ENCODE measurements at places on chromosomes 7 and 10.

GRCh38 chr7:148041156-148041555 is 549.4 kb upstream of the C7orf33 start:
- DNase-seq = no peak

DNA sequence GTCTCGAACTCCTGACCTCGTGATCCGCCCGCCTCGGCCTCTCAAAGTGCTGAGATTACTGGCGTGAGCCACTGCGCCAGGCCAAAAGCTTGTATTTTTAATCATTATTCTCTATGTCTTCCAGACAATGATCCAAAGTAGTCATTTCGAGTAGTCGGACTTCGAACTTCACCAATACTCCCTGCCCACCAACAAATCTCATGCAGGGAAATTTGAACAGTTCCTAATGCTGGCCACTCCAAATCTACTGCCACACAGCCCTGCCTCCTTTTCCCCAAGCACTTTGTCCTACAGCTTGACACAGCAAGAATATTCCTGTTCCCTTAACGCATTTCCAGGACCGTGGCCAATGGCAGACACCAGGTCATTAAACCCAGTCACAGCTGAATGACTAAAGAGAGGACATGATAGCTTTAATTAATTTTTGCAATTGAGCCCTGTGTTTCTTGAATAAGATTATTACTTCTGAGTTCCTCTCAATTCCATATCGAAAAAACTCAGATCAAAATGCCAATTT is 142.3 kb upstream of the NRP1 start:
- DNase-seq = no peak

- DNase-seq = no peak
Observed at GRCh38 chr10:20288060-20288459, 471.8 kb downstream of the PLXDC2 start.

DNA sequence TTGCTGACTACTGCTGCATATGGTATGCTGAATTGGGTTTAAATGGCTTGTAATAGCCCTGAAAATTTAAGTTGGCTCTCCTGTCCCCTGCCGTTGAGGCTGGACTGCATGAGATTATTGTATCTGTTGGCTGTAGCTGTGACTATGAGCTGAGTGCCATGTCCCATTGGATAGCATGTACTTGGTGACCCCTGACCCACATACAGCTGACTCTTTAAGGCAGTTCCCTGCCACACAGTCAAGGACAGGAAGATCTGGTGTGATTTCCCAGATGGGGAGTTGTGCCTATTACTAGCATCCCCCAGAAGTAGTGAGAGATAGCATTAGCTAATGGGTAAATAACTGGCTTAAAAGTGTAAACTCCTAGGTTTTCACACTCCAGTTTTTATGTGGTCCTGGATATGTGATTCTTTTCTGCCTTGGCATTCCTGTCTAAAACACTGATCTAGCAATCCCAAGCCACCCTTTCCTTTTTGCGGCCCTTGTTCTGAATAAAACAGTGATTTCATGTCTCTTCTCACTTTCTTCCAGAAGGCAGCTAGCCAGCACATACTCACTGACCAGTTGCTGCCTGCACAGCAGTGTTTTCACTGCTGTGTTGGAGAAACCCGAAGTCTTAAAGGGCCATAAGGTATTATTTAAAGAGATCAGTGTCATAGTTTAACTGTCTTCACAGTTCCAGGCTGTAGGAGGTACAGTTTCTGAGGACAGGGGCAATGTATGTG is 35.9 kb downstream of the LRRC4 start:
- DNase-seq = no peak

- no peak for DNase-seq
Observed at GRCh38 chr10:77533146-77533886, 104.3 kb downstream of the KCNMA1 start.

DNA sequence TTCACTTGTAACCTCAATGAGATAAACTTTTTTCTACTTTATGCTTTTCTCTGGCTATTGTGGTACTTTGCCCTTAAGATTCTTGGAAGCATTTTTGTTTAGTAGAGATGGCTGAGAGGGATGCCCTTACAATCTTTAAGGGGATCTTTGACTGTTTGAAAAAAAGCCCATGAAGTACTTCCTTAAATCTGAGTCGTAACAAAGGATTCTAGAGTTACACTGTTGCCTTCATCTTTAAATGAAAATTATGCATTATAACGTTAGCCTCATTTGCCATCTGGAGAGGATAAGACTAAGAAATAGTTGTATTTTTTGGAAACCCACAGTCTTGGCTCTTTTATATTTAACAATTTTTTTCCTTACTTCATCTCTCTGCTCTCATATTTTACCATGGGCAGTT is 37.8 kb upstream of the FZD1 start:
- DNase-seq = no peak

GRCh38 chr10:119737039-119737663 is 11.3 kb downstream of the INPP5F start:
- no peak for DNase-seq

GRCh38 chr7:7705318-7705717 is 13.1 kb downstream of the RPA3 start:
- DNase-seq = no peak

- no peak for DNase-seq
Observed at GRCh38 chr10:22752272-22752889, 38.0 kb upstream of the PIP4K2A start.

DNA sequence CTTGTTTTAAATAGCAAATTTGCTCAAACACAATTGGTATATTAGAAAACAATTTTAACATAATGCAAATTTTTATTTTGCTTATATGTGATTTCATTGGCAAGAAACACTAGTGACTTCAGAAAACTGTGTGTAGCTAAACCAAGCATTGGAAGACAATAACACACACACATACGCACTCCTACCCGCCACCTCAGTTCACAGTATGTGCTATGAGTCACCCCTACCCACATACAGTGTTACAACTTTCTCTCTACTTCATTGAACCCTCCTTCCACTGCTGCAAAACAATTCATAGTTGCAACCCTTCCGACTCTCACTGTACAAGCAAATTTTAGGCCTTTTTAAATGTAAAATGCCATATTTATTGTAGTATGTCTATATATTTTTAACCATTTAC is 119.9 kb upstream of the THSD7A start:
- DNase-seq = no peak

DNA sequence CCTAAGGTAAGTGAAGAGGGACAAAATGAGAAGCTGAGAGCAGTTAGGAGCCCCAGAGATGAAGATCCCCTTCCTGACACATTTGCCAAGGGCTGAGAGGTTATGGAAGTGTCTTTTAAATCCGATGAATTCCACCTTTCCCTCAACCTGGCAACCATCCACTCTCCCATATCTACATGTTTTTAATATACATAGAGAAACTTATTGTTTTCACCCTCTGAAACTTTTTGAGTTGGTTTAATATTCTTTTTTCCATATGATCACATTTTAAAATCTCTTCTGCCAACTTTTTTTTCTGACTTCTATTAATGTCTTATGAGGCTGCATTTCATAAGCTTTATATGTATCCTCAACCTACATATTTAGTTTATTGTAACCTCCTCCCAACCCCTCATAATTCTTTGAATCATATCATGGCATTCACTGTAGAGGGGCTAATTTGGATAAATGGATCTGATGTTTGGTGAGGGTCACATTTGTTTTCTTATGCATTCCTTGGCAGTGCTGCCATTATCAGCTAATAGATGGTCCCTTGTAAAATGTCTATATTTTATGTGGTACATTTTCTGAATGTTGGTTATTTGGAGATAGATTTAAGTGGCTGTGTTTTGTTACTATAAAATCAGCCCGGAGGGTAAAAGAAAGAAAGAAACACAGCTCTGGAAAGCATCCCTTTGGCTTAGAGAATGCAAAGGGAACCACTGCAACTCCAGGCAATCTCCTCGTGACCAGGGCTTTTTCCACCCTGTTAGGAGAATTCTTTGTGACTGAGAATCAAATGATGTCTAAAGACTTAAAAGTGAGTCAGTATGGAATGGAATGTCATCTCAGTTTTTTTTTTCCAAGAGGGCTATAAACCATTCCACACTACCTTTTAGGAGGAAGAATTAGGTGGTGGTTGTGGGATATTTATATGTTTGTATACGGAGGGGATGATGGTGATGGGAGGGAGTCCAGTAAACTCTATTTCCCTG is 334.4 kb downstream of the SUGCT start:
- no peak for DNase-seq

GRCh38 chr7:142602183-142602582 is 147.1 kb upstream of the PRSS1 start:
- DNase-seq = no peak

DNA sequence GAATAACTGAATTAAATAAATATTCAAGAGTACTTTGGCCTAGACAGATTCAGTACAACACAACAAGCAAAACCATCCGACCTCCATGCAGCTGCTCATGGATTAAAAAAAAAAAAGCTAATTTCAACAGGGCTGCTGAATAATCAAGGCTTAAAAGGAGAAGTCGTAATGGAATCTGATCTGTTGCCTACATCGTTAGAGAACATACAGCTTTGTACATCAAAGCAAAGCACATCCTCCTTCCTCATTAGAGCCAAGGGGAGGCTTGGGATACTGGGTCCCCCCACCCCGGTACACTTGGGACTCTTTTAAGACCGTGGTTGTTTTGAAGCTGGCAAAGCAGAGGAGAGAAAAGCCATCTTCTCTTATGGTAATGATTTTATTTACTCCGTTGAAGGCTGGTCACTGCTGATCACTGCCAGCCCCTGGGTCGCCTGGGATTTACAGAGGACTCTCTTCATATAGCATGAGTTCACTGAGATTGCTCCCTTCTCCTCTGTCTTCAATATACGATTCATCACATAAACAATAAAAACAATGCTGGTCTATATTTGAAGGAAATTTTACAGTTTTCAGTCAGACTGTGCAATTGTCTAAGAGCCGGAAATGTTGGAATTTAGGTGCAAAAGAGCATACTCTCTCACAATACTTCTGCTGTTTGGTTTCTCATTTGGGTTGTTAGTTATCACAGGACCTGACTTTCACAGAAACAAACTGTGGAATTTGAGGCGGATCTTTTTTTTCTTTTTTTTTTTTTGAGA is 148.8 kb downstream of the FAM107B start:
- DNase-seq = no peak

DNA sequence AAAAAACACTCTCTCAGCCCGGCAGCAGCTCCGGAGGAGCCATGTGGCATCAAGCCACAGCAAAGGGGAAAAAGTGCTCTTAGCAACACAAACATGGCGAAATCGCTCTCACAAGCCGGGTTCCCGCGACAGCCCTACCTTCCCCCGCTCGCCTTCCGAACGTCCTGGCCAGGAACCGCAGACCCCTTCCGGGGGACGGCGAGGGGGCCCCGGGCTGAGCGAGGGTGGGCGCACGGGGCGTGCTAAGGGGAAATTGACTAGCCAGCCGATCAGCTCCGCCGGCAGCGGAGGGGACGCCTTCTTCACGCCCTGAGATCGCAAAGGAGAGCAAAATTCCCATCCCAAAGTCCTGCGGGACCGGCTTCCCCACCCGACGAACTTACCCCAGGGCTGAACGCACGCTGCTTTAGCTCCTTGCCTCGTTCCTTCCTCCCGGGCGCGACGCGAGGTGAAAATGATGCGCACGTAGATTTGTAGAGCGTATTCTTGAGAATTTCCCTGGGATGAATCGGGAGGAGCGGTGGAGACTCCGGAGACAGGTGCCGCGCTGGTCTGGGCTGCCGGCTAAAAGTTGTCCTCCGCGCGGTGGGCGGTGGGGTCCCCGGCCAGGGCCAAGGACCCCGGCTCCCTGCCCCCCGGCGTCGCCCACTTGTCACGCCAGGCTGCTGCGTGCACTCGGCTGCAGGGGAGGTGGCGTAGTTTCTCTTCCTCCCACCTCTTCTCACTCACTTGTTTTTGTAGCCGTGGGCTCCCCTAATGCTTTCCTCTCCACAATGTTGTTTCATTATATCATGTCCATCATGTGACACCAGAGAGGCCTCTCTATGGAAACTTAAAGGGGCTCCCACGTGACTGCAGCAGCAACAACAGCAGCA is 220.1 kb upstream of the MKLN1 start:
- peak; percentile 62 for DNase-seq

DNA sequence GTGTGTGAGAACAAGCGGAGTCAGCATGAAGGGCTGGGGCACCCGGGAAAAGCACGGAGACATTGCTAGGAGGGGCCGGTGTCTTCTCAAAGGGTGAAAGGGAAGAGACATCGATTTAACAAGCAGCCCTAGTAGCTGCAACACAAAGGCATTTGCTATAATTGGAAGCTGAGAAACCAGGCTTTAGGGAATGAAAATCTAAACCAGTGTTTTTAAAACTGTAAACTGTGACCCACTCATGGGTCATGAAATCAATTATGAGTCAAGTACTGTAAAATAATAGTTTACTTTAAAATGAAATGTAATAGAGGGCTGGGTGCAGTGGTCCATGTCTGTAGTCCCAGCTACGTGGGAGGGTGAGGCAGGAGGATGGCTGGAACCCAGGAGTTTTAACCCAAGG is 128.7 kb upstream of the RHEB start:
- no peak for DNase-seq

DNA sequence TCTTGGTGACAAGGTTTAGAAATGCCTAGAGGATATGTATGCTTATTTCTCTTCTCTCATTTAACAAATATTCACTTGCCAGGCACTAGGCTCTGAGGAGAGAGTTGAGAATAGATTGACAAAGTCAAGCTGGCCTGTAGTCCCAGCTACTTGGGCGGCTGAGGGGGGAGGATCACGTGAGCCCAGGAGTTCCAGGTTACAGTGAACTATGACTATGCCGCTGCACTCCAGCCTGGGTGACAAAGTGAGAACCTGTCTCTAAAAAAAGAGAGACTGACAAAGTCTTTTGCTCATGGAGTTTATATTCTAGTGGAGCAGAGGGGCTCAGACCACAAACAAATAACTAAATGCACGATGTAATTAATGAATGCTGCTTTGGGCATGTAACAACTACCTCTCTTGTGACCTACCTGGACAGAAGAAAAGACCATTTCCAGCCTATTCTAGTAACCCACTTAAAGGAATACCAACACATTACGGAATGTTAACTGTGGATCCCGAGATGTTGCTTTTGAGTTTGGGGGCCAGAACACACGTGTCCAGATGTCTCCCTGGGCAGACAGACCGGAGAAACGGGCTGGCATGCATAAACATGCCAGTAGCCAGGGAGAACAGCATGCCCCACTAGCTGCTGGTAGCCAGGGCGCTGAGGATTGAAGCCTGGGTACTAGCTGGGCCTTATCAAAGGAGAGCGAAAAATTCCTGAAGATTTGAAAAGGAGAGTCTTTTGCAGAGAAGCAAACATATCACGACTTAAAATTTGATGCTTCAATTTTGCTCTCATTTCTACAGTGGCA is 2.6 kb upstream of the BMPR1A start:
- no peak for DNase-seq

DNA sequence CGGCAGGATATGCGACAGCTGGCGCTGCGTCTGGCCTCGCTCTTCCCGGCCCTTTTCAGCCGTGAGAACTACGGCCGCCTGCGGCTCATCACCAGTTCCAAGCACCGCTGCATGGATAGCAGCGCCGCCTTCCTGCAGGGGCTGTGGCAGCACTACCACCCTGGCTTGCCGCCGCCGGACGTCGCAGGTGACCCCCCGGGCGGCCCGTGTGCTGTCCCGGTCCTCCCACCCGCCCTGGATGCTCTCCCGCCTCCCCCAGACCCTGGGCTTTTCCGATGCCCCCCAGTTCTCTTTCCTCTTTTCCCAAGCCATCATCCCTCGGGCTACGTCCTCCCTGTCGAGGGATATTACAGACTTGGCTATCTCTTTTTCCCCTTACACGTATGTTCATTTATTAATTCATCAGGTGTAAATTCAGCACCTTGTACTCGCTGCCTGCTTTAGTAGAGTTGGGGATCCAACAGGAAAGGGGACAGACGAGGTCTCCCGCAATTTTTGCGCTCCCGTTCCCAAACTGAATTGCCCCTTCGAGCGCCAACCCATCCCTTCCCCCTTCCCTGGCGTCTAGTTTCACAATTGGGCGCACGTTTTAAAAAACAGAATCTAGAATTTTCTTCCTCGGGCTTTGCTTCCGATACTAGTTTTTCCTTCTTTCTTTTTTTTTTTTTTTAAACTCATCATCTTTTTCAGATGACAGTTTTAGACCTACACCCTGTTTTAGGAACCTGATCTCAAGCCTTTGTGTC is 846 bp downstream of the MINPP1 start:
- DNase-seq = peak; percentile 43
